ENCODE measurements at places on chromosomes 2 and 18. TPM values are rescaled to one million over a fixed set of nuclear protein-coding genes. Genes with fewer than 3 reads are reported as not detected.

Gene THADA
- 35.9 TPM for total RNA-seq

Gene BBS5
- 3.9 TPM for total RNA-seq

Gene KCNE4
- not detected for total RNA-seq

Gene NDC80
- 46.7 TPM for total RNA-seq

Gene ECEL1
- 11.9 TPM for total RNA-seq

Gene TUBB8B
- total RNA-seq, result 5.3 TPM

Gene GFPT1
- 11.6 TPM for total RNA-seq

Gene SLC9A2
- not detected for total RNA-seq

Gene CABYR
- total RNA-seq, result 0.41 TPM

Gene RELCH
- total RNA-seq, result 29.0 TPM

Gene DSG3
- not detected for total RNA-seq

Gene PTRHD1
- 53.8 TPM for total RNA-seq

All from G401 (cell line).